Activated CD4-positive, alpha-beta memory T cell treated with anti-CD3 and anti-CD28 coated beads for 36 hours (primary cell): ENCODE measurements at places on chromosomes 12 and 14.

DNA sequence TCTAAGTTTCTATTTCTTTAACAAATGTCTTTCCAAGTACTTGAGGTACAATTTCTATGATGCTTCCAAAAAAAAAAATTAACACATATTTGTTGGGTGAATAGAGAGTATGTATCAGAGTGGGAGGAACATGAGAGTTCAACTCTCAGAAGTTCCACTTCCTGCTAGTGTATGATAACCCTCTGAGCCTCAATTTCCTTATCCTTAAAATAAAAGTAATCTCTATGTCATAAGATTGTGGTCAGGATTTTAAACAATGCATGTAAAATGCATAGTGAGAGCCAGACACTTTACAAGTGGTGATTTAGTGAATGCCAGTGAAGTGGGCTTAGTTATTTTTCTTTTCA lies 270.3 kb upstream of the AMIGO2 start:
- DNase-seq = no peak

GRCh38 chr12:51622564-51622963 lies 31.5 kb downstream of the SCN8A start:
- no peak for DNase-seq

GRCh38 chr14:103472939-103473338 lies 49.7 kb downstream of the CKB start:
- DNase-seq = no peak

DNA sequence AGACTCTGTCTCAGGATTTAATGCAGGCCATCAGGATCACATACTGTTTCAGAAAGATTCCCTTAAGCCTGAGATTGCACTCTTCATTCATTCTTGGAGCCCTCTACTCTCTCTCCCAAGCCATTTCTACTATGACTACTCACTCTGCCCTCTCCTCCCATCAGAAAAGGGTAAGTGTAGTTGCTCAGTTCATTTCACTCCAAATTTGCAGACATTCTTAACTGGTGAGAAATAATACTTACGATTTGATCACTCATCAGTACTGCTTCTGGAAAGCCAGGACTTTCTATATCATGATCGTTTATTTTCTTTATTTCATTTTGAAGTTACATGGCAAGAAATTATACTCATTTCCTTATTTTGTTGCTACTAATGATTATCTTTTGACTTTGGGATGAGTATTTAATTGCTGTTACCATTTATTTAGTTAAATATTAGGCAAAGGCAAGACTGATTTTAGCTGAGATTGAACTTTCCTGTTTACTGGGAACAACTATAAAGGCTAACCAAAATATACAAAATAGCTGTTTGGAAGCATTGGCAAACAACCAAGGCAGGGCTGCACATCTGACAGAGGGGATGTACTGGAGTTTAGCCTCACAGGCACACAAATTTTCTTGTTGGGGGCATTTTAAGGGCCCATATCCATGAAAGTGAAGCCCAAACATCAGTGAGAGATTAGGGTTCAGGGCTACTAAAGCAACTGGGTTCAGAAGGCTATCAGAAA lies 4.1 kb upstream of the RERG start:
- no peak for DNase-seq

DNA sequence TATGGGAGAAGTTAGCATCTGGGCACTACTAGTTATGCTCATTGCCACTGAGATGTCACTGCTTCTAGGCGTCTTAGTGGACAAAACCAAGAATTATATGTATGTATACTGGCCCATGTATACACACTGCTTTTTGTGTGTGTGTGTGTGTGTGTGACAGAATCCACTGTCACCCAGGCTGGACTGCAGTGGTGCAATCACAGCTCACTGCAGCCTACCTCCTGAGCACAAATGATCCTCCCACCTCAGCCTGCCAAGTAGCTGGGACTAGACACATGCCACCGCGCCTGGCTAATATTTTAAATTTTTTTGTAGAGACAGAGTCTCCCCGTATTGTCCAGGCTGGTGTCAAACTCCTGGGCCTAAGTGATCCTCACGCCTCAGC lies 25.2 kb downstream of the LIMA1 start:
- no peak for DNase-seq

DNA sequence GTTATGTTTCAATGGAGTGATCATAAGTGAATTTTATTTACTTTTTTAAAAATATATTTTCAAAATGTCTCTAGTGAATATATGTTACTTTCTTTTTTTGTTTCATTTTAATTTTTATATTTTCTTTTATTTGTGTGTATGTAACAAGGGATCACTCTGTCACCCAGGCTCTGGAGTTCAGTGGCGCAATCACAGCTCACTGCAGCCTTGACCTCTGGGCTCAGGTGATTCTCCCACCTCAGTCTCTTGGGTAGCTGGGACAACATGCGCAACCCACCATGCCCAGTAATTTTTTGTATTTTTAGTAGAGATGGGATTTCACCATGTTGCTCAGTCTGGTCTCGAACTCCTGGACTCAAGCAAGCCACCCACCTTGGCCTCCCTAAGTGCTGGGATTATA lies 18.1 kb downstream of the TMEM253 start:
- no peak for DNase-seq

GRCh38 chr14:56181681-56182085 lies 63.5 kb downstream of the PELI2 start:
- DNase-seq = no peak

GRCh38 chr12:100574187-100575074 lies 947 bp downstream of the GAS2L3 start:
- no peak for DNase-seq
